Activated CD4-positive, CD25-positive, alpha-beta regulatory T cell treated with anti-CD3 and anti-CD28 coated beads, Interleukin-2, amount 50 U/mL, for 24 hours (primary cell): ENCODE measurements at places on chromosomes 6 and 20.

DNA sequence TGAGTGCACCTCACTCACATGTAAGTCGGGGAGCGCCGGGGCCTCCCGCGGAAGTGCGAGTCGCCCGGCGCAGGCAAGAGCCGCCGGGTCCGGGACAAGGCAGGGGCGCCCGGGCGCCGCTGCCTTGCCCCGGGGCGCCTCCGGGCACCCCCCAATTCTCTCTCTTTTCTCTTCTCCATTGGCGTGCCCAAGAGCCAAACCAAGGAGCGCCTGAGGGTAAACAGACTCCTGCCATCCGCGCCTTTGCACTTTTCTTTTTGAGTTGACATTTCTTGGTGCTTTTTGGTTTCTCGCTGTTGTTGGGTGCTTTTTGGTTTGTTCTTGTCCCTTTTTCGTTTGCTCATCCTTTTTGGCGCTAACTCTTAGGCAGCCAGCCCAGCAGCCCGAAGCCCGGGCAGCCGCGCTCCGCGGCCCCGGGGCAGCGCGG lies 36.8 kb downstream of the GNAS start:
- no peak for ATAC-seq

DNA sequence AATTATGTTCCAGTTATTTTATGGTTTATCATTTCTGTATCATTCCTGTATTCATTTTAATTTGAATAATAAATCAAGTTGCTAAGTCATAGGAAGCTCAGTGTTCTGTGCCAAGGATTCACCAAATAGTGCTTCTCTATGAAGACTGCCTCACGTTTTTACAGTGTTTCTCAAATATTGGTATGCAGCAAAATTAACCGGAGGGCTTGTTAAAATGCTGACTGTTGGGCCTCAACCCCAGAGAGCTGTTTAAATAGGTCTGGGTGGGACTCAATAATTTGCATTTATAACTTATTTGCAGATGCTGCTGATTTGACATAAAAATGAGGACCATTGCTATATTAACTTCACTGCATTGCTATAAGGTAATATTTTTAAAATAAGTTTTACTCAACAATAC lies 166.7 kb downstream of the TINAG start:
- ATAC-seq, result no peak

- no peak for ATAC-seq
These were observed 4.5 kb downstream of the C20orf204 start for GRCh38 chr20:64040231-64041039.

- no peak for ATAC-seq
These were observed 14.7 kb downstream of the KCNQ2 start for GRCh38 chr20:63457737-63458136.

DNA sequence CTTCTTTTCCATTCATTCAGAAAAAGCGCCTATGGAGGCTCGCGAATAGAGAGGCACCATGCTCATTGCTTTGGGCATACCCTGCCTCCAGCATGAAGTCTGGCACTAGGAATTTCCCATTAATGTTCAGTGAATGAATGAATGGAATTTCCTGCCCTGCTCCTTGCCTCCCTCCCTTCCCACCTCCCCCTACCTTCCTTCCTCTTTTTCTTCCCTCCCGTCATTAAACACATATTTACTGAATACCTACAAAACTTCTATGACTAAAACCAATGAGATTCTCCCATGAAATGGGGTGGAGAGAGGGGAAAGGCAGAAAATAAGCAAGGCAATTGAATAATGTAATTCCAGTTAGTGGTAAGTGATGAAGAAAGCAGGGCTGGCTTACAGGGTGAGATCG lies 213.8 kb upstream of the AGPAT4 start:
- no peak for ATAC-seq

- ATAC-seq, result no peak
These were observed 78.8 kb upstream of the TNFAIP3 start for GRCh38 chr6:137788248-137788647.

DNA sequence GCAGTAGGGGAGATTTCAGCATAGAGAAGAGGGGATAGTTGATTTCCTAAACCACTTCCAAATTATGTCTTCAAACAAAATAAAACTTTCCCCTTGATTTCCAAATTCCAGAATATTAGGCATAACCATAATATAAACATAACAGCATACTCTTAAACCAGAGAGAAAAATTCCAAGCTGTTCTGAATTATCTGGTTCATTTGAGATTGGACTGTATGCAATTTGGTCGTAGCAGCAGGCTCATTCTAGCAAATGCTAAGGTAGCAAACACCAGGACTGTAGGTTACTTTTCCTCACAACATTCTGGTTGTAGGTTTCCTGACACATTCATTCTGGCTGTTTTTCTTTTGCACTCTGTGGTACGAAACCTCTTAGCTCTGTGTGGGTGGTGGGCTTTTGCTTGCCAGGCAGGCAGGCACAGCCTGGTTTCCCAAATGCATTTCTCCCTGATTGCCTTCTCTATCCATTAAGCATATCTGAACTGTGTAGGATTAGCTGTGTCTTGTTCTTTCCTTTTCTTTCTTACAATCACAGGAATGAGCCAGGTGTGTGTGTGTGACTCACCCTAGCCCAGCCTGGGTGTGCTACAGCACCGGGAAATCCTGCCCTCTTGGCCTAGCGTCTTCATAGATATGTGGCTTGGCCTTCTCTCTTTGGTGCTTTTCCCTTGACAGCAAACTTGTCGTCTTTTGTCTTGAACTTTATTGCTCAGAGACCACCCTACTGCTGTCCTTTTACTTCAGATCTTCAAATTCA lies 77.1 kb downstream of the JARID2 start:
- ATAC-seq, result no peak

GRCh38 chr6:143074670-143075318 lies 14.1 kb downstream of the AIG1 start:
- ATAC-seq, result no peak

- no peak for ATAC-seq
These were observed 644.3 kb downstream of the EPM2A start for GRCh38 chr6:145090801-145091585.

GRCh38 chr6:54142889-54143519 lies 31.8 kb downstream of the MLIP start:
- ATAC-seq, result no peak

DNA sequence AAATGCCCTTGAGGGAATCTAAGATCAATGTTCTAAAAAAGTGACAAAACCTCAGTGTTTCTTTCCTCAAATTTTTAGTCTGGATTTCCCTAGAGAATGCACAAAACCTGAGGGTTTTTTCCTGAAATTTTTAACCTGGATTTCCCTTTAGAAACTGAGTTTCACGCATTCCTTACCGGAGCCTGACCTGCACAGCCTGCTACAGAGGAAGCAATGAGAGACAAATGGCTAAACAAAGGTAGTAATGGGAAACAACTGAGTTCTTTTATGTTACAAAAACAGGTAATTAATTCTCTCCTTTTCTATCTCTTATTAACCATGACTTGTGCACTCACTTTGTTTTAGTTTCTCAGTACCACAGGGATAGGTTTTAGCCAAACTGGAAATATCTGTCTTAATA lies 281.7 kb upstream of the NT5E start:
- no peak for ATAC-seq

GRCh38 chr20:40536808-40537207 lies 152.2 kb downstream of the MAFB start:
- no peak for ATAC-seq

GRCh38 chr20:19913349-19913748 lies 103.8 kb upstream of the NAA20 start:
- ATAC-seq, result no peak

- ATAC-seq, result no peak
These were observed 7.8 kb downstream of the PAK5 start for GRCh38 chr20:9831032-9831431.

GRCh38 chr20:35991142-35991771 lies 22.9 kb downstream of the CNBD2 start:
- ATAC-seq, result no peak

- ATAC-seq, result no peak
These were observed 28.5 kb downstream of the B4GALT5 start for GRCh38 chr20:49685161-49685601.

- no peak for ATAC-seq
These were observed 401.3 kb downstream of the LAMA2 start for GRCh38 chr6:129284225-129284624.

DNA sequence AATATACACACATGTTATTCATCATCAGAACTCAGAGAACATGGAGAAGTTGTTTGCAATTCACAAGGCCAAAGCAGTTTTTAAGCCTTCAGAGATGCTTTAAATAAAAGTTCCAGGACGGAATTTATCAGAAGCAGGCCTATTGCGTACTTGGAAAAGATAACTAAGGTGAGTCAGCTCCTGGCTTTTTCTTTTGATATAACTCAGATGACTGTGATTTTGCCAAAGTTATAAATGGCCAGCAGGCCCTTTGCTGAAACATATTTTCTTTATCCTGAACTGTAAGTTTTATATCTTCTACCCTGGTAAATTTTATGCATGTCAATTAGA lies 55.0 kb upstream of the PLCB1 start:
- ATAC-seq, result no peak

GRCh38 chr6:130453230-130453629 lies 87.4 kb downstream of the TMEM200A start:
- peak; percentile 88 for ATAC-seq

- ATAC-seq, result no peak
These were observed 57.6 kb downstream of the NOL4L start for GRCh38 chr20:32527447-32528055.

GRCh38 chr20:24657878-24658620 lies 188.6 kb downstream of the SYNDIG1 start:
- no peak for ATAC-seq

GRCh38 chr6:57063847-57064246 lies 17.4 kb downstream of the KIAA1586 start:
- ATAC-seq, result no peak

DNA sequence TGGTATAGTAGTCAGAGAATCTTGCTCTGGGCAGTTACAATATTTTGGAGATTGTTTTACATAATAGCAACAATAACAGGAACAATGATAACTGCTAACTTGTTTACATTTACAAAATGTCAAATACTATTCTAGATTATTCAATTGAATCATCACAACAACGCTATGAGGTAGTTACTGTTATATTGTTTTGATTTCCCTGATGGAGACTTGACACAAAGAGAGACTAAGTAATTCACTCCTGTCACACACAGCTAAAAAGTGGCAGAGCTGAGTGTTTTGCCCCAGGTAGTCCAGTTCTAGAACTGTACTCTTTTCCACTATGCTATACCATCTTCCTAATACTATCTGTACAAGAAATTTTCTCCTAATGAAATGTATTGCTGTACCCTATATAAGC lies 356.1 kb downstream of the LAMA2 start:
- ATAC-seq, result no peak

DNA sequence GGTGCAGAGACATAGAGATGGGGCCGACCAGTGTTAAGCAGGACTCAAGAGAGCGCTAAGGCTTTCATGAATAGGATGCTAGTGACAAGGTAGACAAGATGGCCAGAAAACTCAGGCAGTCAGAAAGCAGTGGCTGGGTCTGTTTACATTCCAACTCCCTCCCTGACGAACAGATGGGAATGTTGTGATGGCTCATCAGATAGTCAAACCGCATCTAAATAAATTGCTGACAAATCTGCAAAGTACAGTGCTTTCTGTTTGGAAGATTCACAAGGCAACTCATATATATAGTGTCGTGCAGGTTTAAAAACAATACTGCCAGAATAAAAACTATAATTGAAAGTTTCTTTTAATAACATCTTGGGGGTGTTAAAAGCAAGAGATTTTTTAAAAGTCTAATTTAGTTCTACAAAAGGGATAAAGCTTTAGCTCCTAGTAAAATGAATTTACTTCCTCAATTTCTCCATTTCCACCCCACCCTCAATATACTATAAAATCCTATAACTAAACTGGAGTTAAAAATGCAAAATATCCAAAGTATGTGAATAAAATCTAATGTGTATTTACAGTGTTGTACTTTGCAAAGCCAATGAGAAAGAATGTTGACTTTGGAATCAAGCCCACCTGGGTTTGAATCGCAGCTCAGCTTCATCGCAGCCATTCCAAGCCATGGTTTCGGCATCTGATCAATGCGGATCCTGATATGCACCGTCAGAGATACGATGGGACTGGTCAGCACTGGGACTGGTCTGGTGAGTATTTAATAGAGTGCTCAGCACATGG lies 247.3 kb upstream of the PDE10A start:
- ATAC-seq, result no peak

- no peak for ATAC-seq
These were observed 27.0 kb downstream of the IPCEF1 start for GRCh38 chr6:154329350-154330170.

GRCh38 chr20:45959126-45959525 lies 12.9 kb downstream of the ZNF335 start:
- no peak for ATAC-seq

- ATAC-seq, result no peak
These were observed 13.8 kb downstream of the PCIF1 start for GRCh38 chr20:45948261-45948733.

DNA sequence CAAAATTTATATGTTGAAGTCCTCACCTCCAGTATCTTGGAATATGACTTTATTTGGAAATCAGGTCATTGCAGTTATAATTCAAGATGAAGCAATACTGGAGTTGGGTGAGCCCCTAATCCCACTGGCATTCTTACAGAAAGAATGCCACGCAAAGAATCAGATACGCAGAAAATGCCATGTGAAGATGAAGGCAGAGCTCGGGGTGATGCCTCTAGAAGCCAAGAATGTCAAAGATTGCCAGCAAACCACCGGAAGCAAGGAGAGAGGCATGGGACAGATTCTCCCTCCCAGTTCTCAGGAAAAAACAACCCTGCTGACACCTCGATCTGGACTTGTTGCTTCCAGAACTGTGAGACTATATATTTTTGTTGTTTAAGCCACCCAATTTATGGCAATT lies 273.4 kb upstream of the CITED2 start:
- no peak for ATAC-seq

- ATAC-seq, result no peak
These were observed 23.1 kb downstream of the ENPP3 start for GRCh38 chr6:131660195-131660594.

DNA sequence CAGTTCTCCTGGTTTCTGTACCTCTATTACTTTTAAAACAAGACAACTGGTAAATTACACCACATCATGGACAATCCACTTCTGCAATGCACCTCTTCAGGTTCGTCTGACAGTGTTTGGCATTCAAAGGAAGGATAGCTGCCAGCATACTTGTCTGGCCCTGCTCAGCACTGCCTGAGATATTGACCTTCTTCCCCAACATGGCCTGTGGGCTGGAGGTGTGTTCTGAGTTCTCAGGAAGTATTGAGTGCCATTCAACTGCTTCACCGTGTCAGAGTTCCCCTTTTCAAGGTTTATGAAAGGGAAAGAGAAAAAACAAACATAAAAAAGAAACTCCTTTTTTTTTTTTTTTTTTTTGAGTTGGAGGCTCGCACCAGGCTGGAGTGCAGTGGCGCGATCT lies 267.9 kb upstream of the SASH1 start:
- ATAC-seq, result no peak
